Stimulated activated naive B cell treated with anti-CD40 and anti-IgM and Interleukin-4, amounts not matched to agents 10 μg/mL and 1 μg/mL and 100 μg/mL, for 72 hours (primary cell): ENCODE measurements at places on chromosomes 3 and 15.

- DNase-seq: no peak
- H3K4me1 ChIP-seq: peaks cover 27% of the 10 kb centered on the region
- no peak overlapping the region for H3K4me3 ChIP-seq
- H3K36me3 ChIP-seq: peaks cover 2% of the 10 kb centered on the region
Observed at GRCh38 chr15:40338921-40339620, 1.7 kb downstream of the CCDC9B start.

DNA sequence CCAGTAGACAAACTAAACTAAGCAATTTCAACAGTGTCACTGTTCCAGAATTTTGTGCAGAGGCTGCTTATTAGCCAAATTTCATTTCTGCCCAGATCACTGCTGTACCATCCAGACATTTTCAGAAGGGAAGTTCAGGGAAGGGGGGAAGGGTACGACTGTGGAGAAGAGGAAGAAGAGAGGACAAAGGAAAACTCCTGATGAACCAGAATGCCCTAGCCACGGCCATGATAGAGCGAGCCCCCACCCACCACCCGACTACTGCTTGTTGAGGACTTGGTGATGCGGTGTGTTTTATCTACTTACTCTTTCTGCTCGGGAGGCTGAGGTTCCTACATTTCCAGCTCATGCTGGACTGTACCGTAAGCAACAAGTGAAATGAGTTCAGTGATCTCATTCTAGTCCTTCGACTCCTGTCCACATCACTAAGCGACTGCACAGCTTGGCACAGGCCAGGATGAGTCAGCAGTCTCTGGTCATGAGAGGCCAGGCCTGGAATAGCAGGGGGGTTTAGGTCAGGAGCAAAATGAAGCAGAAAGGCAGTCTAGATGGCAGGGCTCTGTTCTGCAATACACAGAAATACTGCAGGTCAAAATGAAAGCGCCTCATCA lies 330.8 kb downstream of the TIGIT start:
- DNase-seq: peak; percentile 8
- H3K36me3 ChIP-seq: peaks cover 11% of the 10 kb centered on the region
- H3K27me3 ChIP-seq: no peaks in the 10 kb centered on the region
- no peak overlapping the region for H3K4me3 ChIP-seq

DNA sequence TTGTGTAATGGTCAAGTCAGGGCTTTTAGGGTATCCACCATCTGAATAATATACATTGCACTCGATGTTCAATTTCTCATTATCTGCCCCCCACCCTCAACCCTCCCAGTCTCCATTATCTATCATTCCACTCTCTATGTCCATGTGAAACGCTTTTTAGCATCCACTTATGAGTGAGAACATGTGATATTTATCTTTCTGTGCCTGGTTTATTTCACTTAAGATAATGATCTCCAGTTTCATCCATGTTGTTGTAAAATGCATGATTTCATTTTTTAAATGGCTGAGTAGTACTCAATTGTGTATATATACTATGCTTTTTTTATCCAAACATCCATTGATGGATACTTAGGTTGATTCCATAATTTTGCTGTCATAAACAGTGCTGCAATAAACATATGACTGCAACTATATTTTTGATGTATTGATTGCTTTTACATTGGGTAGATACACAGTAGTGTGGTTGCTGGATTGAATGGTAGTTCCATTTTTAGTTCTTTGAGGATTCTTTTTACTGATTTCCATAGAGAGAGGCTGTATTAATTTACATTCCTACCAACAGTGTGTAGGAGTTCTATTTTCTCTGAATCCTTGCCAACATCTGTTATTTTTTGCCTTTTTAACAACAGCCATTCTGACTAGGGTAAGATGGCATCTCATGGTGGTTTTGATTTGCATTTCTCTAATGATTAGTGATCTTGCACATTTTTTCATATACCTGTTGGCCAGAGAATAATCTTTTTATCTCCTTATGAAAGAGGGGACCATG lies 332.9 kb upstream of the TGFBR2 start:
- no peak overlapping the region for H3K27ac ChIP-seq
- no peak for DNase-seq
- H3K36me3 ChIP-seq: no peaks in the 10 kb centered on the region
- H3K4me3 ChIP-seq: no peak overlapping the region
- peaks cover 11% of the 10 kb centered on the region for H3K4me1 ChIP-seq

GRCh38 chr3:100560426-100560825 lies 49.0 kb upstream of the ADGRG7 start:
- no peaks in the 10 kb centered on the region for H3K4me1 ChIP-seq
- no peak for DNase-seq
- no peak overlapping the region for H3K4me3 ChIP-seq
- no peaks in the 10 kb centered on the region for H3K27me3 ChIP-seq
- H3K27ac ChIP-seq: no peak overlapping the region

- H3K4me1 ChIP-seq: no peaks in the 10 kb centered on the region
- H3K36me3 ChIP-seq: no peaks in the 10 kb centered on the region
- H3K4me3 ChIP-seq: no peak overlapping the region
- H3K27ac ChIP-seq: no peak overlapping the region
Observed at GRCh38 chr15:34481370-34481769, 43.8 kb upstream of the GOLGA8A start.

- peaks cover 15% of the 10 kb centered on the region for H3K27me3 ChIP-seq
- H3K4me1 ChIP-seq: peaks cover 19% of the 10 kb centered on the region
- peak overlapping the region; percentile 95 for H3K4me3 ChIP-seq
- H3K27ac ChIP-seq: peak overlapping the region; percentile 94
- H3K36me3 ChIP-seq: no peaks in the 10 kb centered on the region
Observed at GRCh38 chr3:129626744-129627349, 20.4 kb upstream of the PLXND1 start.

DNA sequence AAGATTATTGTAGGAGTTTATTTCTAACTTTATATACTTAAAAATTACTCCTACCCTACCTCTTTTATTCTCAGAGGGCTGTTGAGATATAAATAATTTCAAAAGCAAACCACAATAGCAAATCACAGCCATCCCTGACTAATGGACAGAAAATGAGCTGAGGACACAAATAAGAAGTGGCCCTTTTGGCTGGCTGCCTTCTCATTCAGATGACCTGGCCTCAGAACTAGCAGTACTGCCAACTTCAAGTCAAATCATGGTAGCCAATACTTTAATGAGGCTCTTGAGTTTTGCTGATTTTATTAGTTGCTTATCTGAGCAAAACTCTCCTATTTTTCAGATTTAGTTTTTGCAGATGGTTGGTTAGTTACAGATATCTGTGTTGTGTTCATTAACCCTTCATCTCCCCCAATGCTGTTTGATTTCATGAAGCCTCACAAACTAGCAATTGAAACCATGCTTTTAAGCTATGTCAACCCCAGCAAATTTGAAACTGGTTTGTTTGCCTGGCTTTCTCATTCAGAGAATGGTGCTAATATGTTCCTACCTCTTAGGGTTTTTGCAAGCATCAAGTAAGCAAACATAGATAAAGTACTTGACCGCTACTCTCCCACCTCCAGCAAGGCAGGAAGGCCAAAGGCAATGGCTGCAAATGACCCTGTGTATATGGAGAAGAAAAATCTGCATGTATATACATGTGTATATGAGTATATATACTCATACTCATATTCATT lies 73.4 kb upstream of the HACD2 start:
- H3K27ac ChIP-seq: no peak overlapping the region
- no peak for DNase-seq
- peaks cover 4% of the 10 kb centered on the region for H3K36me3 ChIP-seq
- peaks cover 11% of the 10 kb centered on the region for H3K4me1 ChIP-seq
- H3K4me3 ChIP-seq: no peak overlapping the region

DNA sequence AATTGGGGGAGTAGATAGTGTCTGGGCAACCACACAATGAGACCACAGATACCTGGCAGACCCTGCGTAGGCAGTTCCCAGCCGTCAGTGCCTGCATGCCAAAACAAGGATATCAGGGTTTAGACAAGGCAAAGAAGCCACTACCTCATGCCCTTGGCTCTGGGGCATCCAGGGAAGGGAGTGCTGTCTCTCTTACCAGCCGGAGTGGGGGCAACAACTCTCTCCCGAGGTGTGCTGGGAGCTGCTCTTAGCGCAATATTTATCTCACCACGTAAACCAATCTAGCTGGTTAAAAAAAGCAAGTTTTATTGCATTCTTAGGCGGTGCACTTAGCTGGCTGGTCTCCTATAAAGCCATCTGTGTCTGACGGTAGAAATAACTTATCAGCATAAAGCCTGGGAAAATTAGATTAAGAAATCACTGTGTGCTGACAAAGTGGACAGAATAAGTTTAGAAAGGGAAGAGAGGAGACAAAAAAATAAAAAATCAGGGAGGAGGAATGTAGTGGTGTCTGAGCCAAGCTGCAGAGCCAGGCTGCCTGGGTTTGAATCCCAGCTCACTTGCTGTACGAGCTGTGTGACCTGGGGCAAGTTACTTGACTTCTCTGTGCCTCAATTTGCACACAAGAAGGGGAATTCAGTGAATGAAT lies 273.2 kb downstream of the PDZRN3 start:
- H3K36me3 ChIP-seq: no peaks in the 10 kb centered on the region
- no peak overlapping the region for H3K4me3 ChIP-seq
- no peak overlapping the region for H3K27ac ChIP-seq
- peaks cover 9% of the 10 kb centered on the region for H3K27me3 ChIP-seq
- H3K4me1 ChIP-seq: no peaks in the 10 kb centered on the region

- no peak overlapping the region for H3K4me3 ChIP-seq
- DNase-seq: no peak
- H3K36me3 ChIP-seq: peaks cover 17% of the 10 kb centered on the region
- H3K4me1 ChIP-seq: peaks cover 12% of the 10 kb centered on the region
- H3K27me3 ChIP-seq: no peaks in the 10 kb centered on the region
Observed at GRCh38 chr3:195263193-195263924, 7.6 kb downstream of the XXYLT1 start.

DNA sequence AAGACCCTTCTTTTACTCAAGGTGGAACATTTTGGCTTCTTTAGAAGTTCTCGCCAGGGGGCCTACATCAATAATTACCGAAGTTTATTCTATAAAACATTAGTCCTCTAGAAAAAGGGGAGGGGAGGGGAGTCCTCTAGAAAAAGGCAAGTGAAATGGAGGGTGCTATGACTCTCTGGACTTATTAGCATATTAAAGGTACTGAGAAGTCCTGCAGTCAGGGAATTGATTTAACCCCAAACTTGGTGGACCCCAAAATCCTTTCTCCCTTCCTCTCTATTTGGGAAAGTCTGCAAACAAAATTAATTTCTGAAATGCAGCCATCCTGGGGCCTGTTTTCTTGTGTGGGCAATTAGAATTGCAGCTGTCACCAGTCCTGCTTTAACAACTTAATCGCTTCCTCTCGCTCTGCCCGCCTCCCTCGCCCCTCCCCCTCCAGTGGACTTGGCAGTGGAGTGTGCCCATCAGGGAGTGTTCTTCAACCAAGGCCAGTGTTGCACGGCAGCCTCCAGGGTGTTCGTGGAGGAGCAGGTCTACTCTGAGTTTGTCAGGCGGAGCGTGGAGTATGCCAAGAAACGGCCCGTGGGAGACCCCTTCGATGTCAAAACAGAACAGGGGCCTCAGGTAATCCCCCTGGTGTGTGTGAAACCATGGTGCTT lies 18.9 kb upstream of the LRRK1 start:
- no peak overlapping the region for H3K27ac ChIP-seq
- peaks cover 27% of the 10 kb centered on the region for H3K27me3 ChIP-seq
- DNase-seq: no peak
- no peaks in the 10 kb centered on the region for H3K36me3 ChIP-seq

DNA sequence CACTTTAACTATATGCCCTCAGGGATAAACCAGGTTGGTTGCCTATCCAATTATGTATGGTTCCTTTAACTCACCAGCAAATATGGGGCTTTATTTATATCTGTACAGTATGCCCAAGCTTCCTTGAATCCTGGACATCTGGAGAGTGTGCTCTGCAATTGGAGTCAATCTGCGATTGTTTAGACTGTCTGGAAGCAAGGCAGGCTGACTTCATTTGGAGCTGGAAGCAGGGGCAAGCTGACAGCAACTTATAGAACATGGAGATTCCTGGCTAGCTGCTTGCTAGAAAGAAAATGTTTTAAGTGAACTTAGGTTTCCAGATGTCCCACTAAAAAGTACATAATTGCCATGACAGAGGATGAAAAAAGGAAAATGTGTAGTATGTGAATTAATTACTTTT lies 63.7 kb upstream of the TPRG1 start:
- DNase-seq: no peak
- no peaks in the 10 kb centered on the region for H3K36me3 ChIP-seq
- no peak overlapping the region for H3K27ac ChIP-seq
- H3K27me3 ChIP-seq: peaks cover 8% of the 10 kb centered on the region

GRCh38 chr3:58144478-58145325 lies 66.1 kb downstream of the DNASE1L3 start:
- H3K4me1 ChIP-seq: no peaks in the 10 kb centered on the region
- DNase-seq: no peak
- H3K27ac ChIP-seq: no peak overlapping the region
- H3K4me3 ChIP-seq: no peak overlapping the region

- H3K4me3 ChIP-seq: no peak overlapping the region
- no peaks in the 10 kb centered on the region for H3K36me3 ChIP-seq
- no peak overlapping the region for H3K27ac ChIP-seq
- no peaks in the 10 kb centered on the region for H3K27me3 ChIP-seq
Observed at GRCh38 chr15:39598958-39599845, 18.3 kb downstream of the THBS1 start.

GRCh38 chr3:46734773-46735172 lies 17.1 kb upstream of the PRSS50 start:
- H3K4me3 ChIP-seq: no peak overlapping the region
- no peak overlapping the region for H3K27ac ChIP-seq
- no peak for DNase-seq
- no peaks in the 10 kb centered on the region for H3K4me1 ChIP-seq
- H3K36me3 ChIP-seq: no peaks in the 10 kb centered on the region

DNA sequence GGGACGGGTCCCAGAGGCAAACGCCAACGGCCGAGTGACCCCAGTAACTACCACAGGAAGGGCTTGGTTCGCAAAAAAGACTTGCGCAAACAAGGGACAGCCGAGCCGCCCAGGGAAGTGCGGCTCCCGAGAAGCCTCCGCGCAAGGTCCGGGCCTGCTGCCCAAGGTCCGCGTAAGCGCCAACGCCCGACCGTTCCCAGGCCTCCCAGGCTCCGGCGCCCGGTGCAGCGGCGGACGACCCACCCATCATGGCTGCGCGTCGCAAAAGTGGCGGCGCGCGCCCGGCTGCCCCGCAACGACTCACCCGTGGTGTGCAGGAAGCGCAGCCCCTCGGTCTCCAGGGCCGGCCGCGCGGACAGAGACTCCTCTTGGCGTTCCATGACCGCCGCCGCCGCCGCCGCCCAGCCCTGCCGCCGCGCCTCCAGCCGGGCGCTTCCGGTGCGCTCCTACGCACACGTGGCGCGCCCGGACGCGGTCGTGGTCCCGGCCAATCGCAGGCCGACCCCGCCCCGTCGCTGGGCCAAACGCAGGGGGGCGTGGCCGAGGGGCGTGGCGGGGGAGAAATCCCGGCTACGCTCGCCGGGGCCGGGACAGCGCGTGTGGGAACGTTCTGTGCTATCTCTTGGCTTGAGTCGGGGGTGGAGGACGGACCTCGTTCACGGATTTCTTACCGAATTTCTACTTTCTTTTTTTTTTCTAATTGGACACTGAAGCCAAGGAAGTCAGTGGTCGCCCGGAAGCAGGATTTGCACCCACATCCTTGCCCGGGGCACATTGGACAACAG lies at the start of gene SELENOS:
SELENOS (minus strand) TSS at position 448 of the 785 bp plus-strand sequence; CDS start at position 380, 68 bp downstream.
- H3K4me3 ChIP-seq: peak within 1 kb of the TSS; percentile 94
- H3K27me3 ChIP-seq: no peaks in the 10 kb centered on the region

GRCh38 chr15:39580485-39581241 lies at the start of gene THBS1:
TSS of gene THBS1 (plus strand) at chr15:39581079. CDS start at chr15:39581858, 779 bp downstream.
- H3K36me3 ChIP-seq: no peaks in the 10 kb centered on the region
- H3K27ac ChIP-seq: no peak within 1 kb of the TSS
- peaks cover 53% of the 10 kb centered on the region for H3K27me3 ChIP-seq
- peak within 1 kb of the TSS; percentile 44 for H3K4me3 ChIP-seq
